ENCODE measurements at places on chromosomes 1 and 21.

DNA sequence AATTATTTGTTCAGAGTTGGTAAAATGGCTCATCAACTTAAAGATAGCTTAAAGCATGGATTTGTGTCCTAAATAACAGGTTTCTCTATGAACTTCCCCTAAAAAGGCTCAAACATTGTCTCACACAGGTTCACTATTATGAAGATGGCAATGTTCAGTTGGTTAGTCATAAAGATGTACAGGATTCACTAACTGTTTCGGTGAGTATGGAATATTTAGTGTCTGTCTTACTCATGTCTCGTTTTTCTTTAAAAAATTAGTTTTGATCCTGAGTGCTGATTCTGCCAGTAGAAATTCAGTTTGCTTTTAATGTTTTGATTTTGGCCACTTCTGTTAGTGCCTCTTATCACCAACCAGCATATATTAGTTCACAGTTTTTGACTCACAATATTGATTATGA is 7.5 kb upstream of the MOV10 start:
- no peak overlapping the region for H3K27ac ChIP-seq
- no peaks in the 10 kb centered on the region for H3K27me3 ChIP-seq
- H3K36me3 ChIP-seq, result peaks cover 93% of the 10 kb centered on the region
- DNase-seq, result no peak

- H3K4me1 ChIP-seq, result no peaks in the 10 kb centered on the region
- H3K4me3 ChIP-seq, result no peak overlapping the region
- DNase-seq, result no peak
- H3K36me3 ChIP-seq, result peaks cover 10% of the 10 kb centered on the region
These were observed 32.5 kb downstream of the SASS6 start for GRCh38 chr1:100100202-100100601.

DNA sequence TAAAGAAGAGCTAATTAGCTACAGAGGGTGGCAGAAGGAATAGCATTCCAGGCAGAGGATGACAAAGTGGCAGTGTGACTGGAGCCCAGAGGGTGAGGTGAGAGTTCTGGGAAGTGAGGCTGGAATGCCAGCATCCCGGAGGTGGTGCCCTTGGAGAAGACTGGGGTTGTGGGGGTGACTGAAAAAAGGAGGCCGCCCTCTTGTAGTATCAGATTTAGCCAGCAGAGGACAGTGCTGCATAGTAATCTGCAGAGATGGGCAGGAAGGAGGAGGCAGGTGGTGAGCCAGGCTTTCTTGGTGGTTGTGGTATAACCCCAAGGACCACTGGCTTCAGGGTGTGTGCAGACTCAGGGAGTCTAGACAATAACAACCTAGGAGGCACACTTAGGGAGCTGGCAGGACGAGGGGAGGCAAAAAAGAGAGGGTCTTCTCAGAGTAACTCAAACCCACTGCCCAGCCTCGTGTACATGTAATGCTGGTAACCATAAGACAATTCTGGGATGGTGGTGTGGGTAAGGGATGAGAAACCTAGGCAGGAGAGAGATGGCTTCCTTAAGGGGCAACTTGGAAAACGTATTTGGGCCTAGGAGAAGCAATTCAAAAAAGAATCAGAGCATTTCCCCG is 30.5 kb downstream of the MROH7 start:
- DNase-seq, result peak; percentile 50
- no peaks in the 10 kb centered on the region for H3K4me1 ChIP-seq
- H3K36me3 ChIP-seq, result no peaks in the 10 kb centered on the region
- no peak overlapping the region for H3K4me3 ChIP-seq
- no peak overlapping the region for H3K27ac ChIP-seq

DNA sequence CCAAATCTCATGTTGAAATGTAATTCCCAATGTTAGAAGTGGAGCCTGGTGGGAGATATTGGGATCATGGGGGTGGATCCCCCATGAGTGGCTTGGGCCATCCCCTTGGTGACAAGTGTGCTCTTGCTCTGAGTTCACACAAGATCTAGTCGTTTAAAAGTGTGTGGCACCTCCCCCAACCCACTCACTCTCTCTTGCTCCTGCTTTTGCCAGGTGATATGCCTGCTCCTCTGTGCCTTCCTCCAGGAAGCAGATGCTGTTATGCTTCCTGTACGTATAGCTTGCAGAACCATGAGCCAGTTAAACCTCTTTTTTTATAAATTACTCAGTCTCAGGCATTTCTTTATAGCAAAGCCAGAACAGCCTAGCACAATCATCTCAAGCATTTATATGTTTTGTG is 23.0 kb upstream of the HSPA13 start:
- no peak overlapping the region for H3K4me3 ChIP-seq
- H3K27me3 ChIP-seq, result no peaks in the 10 kb centered on the region
- H3K27ac ChIP-seq, result no peak overlapping the region
- DNase-seq, result no peak

DNA sequence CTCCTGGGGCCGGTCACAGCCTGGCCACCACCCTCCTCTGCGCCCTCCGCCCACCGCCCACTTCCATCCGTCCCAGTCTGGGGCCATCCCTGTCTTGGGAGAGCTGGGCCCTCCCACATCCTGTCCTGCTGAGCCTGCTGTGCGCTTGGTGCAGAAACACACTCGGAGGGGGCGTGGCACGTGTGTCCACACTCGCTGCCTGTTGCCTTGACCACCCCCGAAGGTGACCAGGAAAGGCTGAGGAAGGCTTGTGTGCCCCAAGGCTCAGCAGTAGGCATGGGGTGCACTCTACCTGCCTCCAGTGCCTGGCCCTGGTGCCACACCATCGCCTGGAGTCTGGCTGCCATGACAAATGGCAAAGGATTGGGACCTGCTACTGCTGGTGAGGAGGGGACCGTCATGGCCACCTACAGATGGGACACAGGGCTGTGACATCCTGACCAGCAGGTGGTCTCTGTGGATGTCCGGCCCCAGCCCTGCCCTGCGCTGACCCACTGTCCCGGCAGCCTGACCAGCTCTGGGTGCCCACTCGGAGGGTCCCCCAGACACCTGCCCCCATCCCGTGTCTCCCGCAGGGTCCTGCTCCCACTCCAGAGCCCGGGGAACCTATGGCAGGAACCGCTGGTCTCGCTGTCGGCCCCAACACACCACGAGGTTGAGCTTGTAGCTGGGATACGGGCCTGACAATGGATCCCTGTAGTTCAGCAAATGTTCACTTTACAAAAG is 23.2 kb upstream of the PTTG1IP start:
- no peaks in the 10 kb centered on the region for H3K36me3 ChIP-seq
- no peak overlapping the region for H3K4me3 ChIP-seq
- no peak overlapping the region for H3K27ac ChIP-seq
- H3K4me1 ChIP-seq, result peaks cover 10% of the 10 kb centered on the region
- DNase-seq, result no peak

DNA sequence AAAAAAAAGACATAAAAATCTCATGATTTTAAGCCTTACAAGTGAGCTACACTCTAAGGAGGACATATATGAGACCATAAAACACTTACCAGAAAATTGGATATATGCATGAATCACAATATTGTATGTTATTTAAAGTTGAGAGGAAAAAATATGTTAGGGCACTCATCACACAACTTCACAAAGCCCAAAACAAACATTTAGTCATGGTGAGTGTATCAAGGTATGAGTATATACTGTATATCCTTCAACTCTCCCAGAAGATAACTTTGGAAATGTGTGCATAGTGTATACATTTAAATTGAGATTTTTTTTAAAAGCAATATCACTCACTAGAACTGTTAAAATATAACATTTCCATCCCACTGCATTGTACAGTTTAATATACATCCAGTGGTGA is 259.3 kb downstream of the SRGAP2C start:
- H3K4me1 ChIP-seq, result no peaks in the 10 kb centered on the region
- no peak overlapping the region for H3K4me3 ChIP-seq
- no peaks in the 10 kb centered on the region for H3K36me3 ChIP-seq
- H3K27ac ChIP-seq, result no peak overlapping the region

GRCh38 chr1:67987046-67987799 is 63.2 kb downstream of the DIRAS3 start:
- DNase-seq, result no peak
- no peak overlapping the region for H3K4me3 ChIP-seq
- H3K36me3 ChIP-seq, result no peaks in the 10 kb centered on the region
- H3K4me1 ChIP-seq, result no peaks in the 10 kb centered on the region
- no peak overlapping the region for H3K27ac ChIP-seq
- no peaks in the 10 kb centered on the region for H3K27me3 ChIP-seq

DNA sequence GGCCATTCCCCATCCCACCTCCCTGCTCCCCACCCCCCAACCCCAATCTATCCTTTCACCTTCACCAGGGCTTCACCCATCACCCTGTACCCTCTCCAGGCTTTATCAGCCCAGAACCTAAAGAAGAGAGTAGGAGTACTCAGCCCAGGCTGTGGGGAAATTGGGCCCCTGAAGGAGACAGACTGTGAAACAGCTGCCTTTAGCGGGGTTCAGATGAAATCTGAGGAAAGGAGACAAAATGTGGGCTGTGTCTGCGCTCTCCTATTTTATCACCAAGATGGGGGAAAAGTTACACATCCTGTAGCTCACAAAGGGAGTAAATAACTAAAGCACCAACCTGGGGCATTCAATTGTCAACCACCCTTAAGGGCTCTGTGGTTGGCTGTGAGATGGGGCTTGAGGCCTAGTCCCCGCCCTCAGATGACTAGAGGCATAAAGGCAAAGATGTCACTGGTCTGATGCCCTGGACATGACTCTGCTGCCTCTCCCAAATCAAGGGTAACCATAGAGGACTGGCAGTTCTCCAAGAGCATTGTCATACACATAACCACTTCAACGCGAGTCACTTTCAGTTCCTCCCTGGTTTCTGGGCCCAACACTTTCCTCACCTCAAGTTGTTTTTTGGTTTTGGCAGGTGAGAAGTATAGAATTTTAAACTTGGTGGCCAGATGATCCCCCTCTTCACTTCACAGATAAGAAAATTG is 30.0 kb downstream of the SLC27A3 start:
- H3K4me3 ChIP-seq, result no peak overlapping the region
- no peaks in the 10 kb centered on the region for H3K27me3 ChIP-seq
- no peaks in the 10 kb centered on the region for H3K4me1 ChIP-seq

DNA sequence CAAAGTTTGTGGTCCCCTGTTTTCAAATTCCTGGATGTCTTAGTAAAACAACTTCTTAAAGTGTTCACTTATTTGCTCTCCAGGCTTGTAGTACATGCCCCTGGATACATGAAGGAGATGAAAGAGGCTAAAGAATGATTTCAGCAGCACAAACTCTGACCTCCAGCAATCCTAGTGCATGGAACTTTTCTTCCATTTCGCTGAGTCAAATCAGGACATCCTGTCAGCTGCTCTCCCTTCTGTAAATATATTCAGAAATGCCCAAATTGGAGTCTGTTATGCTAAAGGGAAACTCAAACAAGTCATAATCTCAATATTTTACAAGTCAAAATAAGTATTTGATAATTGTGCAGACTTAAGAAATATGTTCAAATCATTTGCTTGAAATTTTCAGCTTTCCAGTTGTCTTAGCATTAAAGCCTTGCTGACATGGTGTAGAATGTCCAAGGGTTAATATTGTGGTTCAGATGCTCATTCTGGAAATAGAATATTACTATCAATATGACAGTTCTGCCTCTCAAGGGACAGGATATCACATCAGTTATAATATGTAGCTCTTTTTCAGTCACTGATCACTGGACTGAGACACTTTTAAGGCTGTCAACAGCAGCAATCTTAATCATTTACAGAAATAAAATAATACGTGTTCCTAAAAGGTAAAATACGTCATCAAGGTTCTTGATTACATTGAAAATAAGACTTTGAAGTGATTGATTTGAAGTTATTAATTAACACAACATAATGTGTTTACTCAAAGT is 1157.3 kb downstream of the PLA2G4A start:
- H3K27me3 ChIP-seq, result no peaks in the 10 kb centered on the region
- H3K4me3 ChIP-seq, result no peak overlapping the region
- no peaks in the 10 kb centered on the region for H3K36me3 ChIP-seq
- H3K27ac ChIP-seq, result no peak overlapping the region
- DNase-seq, result no peak

DNA sequence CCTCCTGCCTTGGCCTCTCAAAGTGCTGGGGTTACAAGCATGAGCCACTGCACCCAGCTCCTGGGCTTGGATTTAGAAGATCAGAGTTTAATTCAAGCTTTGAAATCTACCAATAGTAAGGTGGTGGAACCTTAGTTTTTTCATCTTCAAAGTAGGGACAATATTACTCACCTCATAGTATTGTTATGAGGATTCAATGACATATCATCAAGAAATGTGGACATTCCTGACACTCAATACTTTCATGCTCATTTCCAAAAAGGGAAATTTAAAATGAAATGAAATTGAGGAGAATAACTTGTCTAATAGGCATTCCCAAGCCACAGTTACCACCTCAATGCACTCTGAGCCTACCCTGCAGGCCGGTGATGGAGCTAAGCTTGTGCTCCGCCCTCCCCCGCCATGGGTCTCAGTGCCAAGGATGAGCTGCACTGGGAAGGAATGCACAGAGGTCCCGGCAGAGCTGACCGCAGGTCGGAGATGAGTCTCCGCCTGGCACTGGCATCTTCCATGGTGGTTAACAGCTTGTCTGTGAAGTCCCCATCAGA is 56.5 kb upstream of the BCAR3 start:
- H3K4me3 ChIP-seq, result no peak overlapping the region
- no peaks in the 10 kb centered on the region for H3K36me3 ChIP-seq
- no peak for DNase-seq
- H3K27ac ChIP-seq, result no peak overlapping the region
- H3K4me1 ChIP-seq, result peaks cover 21% of the 10 kb centered on the region

DNA sequence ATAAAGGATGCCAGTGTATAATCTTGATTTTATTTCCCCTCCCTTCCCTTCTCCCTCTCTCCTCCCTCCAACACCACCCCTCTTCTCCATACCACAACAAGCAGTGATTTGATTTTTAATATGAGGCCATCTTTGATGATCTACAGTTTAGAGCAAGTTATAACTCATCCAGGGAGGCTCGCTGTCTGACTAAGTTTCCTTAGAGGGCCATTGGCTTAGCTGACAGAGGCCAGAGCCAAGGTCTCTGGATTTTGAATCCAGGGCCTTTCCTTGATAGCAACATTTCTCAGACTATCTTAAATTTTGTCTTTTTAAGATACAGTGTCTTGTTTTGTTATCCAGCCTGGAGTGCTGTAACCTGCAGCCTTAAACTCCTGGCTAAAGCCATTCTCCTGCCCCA is 431.0 kb upstream of the USP24 start:
- no peak overlapping the region for H3K27ac ChIP-seq
- H3K36me3 ChIP-seq, result no peaks in the 10 kb centered on the region
- no peaks in the 10 kb centered on the region for H3K4me1 ChIP-seq
- no peak for DNase-seq

GRCh38 chr1:245765230-245766000 is 610.6 kb downstream of the KIF26B start:
- H3K27me3 ChIP-seq, result no peaks in the 10 kb centered on the region
- no peak overlapping the region for H3K27ac ChIP-seq
- no peak for DNase-seq

DNA sequence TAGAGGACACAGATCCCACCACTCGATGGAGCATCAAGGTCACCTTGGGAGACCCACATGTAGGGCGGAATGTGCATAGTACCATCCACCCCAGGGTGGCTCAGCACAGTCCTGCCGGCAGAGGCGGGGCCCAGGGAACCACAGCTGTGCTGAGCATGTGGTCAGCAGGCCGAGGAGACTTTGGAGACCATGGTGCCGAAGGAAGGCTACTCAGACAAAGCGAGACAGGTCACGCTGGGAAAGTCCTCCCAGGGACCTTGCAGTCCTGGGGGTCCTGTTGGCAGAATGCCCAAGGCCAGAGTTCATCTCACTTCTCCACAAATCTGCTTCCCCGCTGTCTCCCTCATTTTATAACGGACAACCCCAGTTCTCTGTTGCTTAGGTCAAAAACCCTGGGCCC is 22.5 kb downstream of the WNT3A start:
- H3K4me3 ChIP-seq, result no peak overlapping the region
- H3K36me3 ChIP-seq, result no peaks in the 10 kb centered on the region
- no peak for DNase-seq
- H3K27me3 ChIP-seq, result no peaks in the 10 kb centered on the region
- no peaks in the 10 kb centered on the region for H3K4me1 ChIP-seq
- H3K27ac ChIP-seq, result no peak overlapping the region
